ENCODE measurements at places on chromosomes 16 and 17.
A peak's percentile ranks its signal among the peaks of the same experiment; 100 is the strongest.

GRCh38 chr16:66525396-66526180, 24.3 kb downstream of the TK2 start:
- DNase-seq = no peak

DNA sequence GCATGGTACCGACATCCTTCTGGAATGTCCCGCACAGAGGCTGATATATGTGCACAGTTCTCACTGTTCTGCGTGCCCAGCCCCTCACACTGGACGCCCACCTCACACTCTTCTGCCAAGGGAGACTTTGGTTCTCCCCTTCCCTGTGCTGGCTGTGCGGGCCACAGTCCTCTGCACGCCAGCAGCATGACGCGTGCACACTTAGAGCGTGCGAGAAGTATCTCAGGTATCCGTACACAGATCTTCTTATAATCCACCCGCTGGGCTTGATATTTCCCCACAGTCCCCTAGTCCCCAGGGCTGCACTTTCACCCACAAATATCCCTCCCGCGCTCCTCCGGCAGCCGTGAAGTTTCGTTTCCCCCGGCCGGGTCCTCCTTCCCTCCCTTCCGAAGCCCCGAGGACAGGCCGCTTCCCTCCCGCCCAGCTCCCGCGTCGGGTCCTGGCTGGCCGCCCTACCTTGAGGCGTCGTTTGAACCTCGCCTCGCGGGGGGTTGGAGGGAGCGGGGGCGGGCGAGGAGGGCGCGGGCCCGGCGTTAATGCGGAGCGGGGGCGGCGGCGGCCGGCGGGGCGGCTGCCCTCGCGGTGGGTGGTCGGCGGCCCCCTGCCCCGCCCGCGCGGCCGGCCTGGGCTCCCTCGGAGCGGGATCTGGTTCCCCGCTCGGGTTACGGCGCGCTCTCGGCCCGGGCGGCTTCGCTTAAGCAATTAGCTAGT, 5.0 kb upstream of the FOXF1 start:
- no peak for DNase-seq

DNA sequence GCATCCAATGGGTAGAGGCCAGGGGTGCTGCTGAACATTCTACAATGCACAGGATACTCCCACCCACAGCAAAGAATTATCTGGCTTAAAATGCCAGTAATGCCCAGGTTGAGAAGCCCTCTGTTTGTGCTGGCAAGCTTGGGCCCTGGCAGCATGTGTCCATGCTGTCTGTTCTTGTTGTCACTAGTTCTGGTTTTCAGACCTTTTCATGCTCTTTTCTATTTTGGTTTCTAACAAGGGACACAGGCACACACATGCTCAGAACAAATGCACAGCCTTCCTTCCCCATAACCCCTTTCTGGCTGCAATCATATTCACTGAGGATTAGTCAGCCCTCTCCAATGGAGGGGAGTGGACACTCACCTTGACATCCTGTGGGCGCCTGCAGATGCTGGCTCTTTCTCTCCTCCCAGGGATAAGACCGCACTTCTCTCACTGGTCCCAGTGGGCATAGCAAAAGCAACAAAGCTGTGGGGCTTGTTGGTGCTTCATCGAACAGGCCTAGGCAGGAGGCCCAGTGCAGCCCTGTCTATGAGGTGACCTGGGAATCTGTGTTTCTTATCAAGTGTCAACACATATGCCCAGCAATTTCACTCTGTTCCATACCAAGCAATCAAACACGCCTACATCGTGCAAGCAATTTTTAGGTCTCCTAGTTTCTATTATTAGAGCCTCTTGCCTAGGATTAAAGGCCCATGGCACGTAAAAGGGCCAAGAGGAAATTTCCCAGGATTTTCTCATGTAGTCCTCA, 271.1 kb upstream of the CCL2 start:
- no peak for DNase-seq

- no peak for DNase-seq
These were observed 66.9 kb downstream of the COPRS start for GRCh38 chr17:31792007-31792585.

DNA sequence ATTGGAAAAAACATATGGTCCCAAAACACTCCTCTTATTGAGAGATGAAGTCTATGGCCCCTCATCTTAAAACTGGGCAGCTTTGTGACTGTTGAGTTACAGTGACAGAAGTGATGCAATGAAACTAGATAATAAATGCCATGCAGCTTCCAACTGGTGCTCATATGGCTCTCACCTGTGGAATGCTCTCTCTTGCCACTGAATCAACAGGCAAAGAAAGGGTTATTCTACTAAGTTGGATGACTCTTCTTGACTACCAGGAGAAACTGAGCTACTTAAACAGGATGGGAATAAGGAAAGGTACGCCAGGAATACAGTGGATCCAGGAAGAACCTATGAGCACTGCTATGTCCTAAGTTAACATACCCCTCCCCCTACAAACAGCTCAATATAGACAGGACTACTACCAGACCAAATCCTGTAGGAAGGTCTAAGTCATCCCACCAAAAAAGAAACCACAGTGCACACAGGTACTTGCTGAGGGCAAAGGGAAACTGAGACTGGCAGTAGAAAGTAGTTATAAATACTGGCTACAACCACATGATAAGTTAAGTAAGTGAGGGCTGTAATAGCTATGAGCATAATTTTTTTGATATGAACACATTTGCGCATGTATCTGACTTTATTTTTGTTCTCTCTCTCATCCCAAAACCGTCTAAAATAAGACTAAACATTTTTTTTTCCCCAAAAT, 398.5 kb downstream of the ZFHX3 start:
- no peak for DNase-seq

GRCh38 chr17:7225711-7226331, 6.1 kb downstream of the ACADVL start:
- no peak for DNase-seq

DNA sequence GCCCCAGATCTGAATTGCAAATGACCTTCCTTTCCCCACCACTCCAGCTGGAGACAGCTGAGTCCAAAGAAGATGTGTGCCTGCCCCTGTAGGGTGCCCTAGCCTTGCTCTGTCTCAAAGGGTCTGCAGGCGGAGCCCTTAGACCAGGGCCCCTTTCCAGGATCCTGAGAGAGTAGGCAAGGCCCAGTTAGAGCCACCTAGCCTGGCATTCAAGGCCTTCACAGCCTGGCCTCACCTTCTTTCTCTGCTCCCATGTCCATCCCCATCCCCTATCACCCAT, 66.6 kb upstream of the LHX1 start:
- no peak for DNase-seq

GRCh38 chr17:17183744-17184143, 22.4 kb downstream of the PLD6 start:
- DNase-seq = no peak

DNA sequence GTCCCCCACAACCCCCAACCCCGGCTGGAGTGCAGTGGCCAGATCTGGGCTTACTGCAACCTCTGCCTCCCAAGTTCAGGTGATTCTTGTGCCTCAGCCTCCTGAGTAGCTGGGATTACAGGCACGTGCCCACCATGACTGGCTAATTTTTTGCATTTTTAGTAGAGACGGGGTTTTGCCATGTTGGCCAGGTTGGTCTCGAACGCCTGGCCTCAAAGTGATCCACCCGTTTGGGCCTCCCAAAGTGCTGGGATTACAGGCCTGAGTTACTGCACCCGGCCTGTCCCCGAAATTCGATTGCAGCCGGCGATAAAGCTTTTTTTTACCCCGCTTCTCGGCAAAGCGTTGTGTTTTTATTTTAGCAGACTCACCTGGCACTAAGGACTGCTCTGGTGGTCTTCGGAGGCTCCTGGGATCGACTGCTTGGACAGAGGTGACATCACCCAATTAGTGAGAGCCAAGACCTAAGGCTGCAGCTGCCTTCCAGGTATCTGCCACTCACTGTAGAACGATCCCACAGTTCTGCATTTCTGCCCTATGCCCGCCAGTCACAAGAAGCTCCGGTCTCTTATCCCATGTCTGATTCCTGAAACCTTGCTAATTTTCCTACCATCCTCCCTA, 82.2 kb upstream of the ARL4D start:
- no peak for DNase-seq

- DNase-seq = no peak
These were observed 311 bp upstream of the KDM8 start for GRCh38 chr16:27202923-27203506.

GRCh38 chr17:48577946-48578615, at the start of gene HOXB4:
HOXB4 (minus strand) TSS chr17:48578350; CDS start chr17:48578319, 31 bp downstream.
- no peak for DNase-seq

- DNase-seq = no peak
These were observed 48.8 kb downstream of the PITPNM3 start for GRCh38 chr17:6507535-6507934.

DNA sequence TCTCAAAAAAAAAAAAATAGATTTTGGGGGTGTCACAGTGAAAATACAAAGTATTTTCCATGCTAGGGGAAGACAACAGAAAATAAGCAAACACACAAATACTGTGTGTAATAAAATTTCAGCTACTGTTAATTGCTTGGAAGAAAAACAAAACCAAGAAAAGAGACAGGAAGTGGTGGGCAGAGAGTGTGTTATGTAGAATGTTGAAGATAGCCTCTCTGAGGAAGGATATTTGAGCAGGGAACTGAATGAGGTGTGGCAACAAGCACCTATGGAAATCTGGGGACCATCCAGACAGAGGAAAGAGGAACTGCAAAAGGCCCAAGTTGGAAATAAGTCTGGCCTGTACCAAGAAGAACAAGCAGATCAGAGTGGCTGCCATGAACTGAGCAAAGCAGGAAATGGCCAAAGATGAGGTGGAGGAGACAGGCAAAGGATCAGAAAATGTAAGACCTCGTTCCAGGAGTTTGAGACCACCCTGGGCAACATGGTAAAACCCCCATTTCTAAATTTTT, 7.8 kb upstream of the USP31 start:
- no peak for DNase-seq

GRCh38 chr17:81341516-81342268, 46.6 kb upstream of the SLC38A10 start:
- DNase-seq = no peak

DNA sequence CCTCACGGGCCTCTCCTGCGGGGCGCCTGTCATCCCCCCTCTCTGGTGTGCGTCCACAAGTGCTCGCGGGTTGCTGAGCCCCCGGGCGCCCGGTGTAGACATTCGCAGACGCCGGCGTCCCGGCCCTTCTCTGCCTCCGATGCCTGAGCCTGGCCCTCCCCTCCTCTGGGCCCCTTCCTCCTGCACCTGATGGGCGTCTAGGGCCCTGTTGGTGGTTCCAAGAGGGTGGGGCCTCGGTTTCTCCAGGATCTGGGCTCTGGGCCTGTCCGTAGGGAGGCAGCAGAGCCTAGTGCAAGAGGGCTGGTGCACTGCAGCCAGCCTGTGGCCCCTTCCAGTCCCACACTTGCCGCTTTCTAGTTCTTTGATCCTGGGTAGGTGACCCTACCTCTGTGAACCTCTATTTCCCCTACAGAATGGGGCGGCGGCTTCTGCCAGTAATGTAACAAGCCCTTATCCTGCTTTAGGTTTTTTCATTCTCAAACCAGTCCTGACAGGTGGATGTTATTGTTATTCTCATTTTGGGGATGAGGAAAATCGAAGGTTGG, 623 bp downstream of the E4F1 start:
- DNase-seq = no peak

- peak; percentile 18 for DNase-seq
These were observed 30.7 kb downstream of the YPEL2 start for GRCh38 chr17:59361916-59362810.

- no peak for DNase-seq
These were observed 273.4 kb upstream of the TNRC6C start for GRCh38 chr17:77684803-77685798.

- DNase-seq = no peak
These were observed 9.4 kb downstream of the GLIS2 start for GRCh38 chr16:4325253-4325758.

GRCh38 chr16:7577588-7577987, 244.9 kb downstream of the RBFOX1 start:
- no peak for DNase-seq

DNA sequence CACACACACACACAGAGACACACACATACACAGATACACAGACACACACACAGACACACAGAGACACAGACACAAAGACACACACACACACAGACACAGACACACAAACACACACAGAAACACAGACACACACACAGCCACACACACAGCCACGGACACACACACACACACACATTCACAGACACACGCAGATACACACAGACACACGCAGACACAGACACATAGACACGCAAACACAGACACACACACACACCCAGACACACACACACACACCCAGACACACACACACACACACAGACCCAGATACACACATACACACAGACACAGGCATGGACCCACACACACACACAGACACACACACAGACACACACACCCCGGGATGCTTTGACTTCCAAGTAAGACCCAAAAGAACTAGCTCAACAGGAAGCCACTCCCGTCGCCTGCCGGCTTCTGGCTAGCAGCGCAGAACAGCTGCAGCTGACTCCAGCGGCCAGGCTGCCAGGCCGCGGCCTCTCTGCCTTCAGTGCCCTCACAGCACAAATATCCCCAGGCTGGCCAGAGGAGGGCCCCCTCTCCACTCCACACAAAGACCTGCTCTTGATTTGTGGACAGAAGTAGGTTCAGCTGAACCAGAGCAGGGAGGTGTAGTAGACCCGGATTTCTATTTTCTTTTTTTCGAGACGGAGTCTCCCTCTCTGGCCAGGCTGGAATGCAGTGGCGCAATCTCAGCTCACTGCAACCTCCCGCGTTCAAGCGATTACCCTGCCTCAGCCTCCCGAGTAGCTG, 6.0 kb upstream of the CHRNE start:
- peak; percentile 72 for DNase-seq

GRCh38 chr16:65875381-65876055, 491.0 kb upstream of the CDH5 start:
- DNase-seq = no peak

GRCh38 chr17:61251939-61252865, 147.4 kb upstream of the TBX2 start:
- peak; percentile 49 for DNase-seq

- no peak for DNase-seq
These were observed 62.3 kb downstream of the TMEM100 start for GRCh38 chr17:55660178-55660886.

DNA sequence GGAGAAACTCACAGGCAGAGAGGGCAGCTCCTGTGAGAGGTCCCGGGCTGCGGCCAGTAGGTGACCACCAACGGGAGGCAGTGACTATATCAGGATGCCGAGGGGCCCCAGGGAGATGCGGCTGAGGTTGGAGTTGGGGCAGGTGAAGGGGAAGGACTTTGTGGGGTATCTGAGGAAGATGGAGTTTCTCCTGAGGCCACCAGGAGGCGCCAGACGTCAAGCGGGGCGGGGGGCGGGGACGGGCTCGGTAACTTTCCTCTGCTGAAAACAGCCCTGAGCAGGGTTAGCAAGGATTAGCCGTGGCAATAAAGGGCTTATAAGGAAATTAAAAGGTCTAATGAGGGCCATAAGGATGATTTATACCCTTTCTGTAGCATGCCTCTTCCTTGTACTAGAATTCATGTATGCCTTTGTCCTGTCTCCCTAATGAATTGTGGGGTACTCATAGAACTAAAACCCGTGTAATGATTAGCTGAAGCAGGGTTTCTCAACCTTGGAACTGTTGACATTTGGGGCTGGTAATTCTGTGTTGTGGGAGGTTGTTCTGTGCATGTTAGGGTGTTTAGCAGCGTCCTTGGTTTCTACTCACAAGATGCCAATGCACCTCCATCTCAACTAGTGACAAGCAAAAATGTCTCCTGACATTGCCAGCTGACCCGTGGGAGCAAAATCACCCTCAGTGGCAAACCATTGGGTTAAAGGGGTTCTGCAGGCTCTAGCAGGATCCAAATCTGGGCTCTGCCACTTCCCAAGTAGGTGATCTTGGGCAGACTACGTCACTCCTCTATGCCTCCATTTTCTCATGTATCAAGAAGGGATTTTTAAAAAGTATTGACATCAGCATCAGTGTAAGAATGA, 74.8 kb upstream of the GRIN2A start:
- DNase-seq = no peak

Data from DMS79 (cell line).